NCI-H446 treated with DMSO at 0.1 percent for 48 hours (cell line): ENCODE measurements at places on chromosomes 2 and 18.

DNA sequence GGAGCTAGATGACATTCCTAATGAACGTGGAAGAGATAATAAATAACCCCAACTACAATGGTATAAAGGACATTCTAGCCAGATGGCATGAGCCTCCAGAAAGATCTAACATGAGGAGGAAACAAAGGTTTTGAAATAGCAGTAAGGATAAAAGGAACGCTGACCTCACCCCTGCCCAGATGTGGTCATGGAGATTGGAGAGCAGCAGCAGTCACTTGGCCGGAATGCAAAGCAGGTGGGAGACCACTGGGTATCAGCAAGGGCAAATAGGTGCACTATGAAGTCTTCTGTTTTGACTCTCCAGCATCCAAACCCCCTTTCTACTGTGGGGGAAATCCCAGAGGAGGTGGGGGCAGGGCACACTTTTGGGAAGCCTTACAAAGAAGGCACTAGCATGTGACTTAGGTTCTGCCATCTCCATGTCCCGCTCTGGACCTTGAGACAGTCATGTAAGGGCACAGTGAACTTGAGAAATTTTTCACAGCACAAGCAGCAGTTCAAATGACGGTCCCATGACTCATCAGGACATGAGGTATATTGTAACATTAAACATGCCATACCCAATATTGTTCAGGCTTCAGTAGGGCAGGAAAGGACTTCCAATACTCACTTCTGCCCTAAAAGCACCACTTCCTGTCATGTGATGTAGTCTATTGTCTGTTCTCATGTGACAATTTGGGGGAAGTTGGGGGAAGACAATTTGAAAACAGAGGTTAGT is 55.2 kb downstream of the METTL4 start:
- no peak for DNase-seq

DNA sequence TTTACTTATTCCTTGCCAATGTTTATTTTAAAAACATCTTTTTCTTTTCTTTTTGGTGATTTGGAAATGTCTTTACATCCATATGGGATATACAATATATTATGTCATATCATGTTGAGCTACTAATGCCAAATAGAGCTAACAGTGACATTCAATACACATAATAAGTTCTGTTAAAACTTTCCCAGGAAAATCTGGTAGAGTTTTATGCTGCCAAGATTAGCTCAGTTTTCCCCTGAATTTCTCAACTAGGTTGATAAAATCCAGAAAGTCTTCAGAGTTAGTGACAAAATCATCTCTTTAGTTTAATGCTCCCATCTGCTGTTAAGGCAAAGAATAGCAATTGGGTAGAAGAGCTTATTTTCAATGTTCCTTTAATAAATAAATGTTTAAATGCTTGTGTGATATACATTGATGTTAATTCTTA is 9.9 kb downstream of the COL3A1 start:
- peak; percentile 70 for DNase-seq

DNA sequence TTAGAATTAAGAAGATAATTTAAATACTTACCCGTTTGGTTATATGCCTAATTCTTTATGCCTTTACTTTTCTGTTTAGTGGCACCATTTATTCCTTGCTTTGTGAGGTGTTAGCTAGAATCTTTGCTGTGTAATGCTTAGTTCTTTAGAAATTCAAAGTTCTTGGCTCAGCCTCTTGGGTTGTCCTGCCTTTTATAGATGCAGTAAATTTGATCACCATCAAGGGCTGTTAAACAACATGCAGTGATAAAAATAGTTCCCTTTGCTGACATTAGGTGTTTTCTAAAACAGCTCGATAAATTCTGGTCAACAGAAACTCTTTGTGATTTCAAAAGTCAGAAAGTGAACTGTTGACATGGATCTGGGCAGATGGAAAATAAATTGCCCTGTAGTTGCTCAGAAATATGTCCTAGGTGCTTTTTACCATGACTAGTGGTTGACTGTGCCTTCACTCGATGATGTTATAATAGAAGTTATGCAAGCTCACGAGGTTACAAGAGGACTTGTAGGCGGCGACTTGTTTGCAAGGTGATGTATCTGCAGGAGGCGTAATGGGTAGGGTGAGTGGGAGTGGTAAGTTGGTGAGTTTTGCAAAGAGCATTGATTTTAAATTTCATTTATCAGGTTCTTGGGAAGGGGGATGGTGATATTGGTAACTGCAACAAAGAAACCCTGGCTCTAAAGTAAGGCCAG is 52.1 kb downstream of the LRRTM1 start:
- DNase-seq = no peak

DNA sequence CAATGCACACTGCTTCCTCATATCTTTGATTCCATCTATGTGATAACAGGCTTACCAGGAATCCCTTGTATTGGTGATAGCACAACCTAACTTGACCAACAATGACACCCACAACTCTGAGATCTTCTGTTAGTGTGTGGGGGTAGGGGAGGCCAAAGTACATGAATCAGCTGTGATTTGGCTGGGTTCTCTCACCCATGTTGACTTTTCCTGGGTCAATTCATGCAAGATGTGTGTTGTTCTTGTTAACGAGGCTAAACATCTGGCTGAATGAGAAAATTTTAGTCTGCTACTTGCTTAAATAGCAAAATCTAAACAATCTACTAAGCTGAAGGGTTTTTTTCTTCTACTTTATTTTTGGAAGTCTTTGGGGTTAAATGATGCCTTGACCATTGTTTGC is 341.2 kb upstream of the SLC14A2 start:
- no peak for DNase-seq

DNA sequence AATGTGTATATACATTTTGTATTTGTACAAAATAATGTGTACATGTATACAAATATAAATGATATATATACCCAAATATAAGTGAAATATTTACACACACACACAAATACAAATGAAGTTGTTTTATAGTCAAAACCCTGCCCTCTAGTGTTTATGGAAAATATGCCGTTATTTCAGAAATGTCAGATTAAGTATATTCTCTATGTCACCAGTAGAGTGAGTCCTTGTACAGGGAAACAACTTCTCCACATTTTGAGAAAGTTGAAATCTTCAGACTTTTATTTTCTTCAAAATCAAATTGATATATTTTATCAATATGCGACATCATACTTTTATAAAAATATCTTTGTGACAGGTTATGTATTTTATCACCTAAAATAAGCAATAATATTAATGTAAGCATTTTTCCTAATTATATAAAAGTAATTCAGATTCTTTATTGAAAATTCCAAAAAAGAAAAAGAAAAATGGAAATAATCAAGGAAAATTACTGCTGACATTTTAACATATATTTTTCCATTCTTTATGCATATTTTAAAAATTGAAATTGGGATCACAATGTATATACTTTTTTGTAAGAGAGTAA is 22.4 kb downstream of the ARL6IP6 start:
- DNase-seq = peak; percentile 40

GRCh38 chr2:97812931-97813330 is 99.6 kb downstream of the ZAP70 start:
- no peak for DNase-seq

- DNase-seq = no peak
These were observed 213.9 kb upstream of the SALL3 start for GRCh38 chr18:78765637-78766281.

DNA sequence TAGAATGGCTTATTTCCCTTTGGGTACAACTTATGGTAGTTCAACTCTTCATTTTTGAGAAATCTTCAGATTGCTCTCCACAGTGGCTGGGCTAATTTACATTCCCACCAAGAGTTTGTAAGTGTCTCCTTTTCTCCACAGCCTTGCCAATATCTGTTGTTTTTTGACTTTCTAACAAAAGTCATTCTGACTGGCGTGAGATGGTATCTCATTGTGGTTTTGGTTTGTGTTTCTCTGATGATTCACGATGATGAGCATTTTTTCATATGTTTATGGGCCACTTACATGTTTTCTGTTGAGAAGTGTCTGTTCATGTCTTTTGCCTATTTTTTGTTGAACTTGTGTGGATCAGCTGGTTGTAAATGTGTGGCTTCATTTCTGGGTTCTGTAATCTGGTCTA is 871.0 kb downstream of the EPHA4 start:
- no peak for DNase-seq

DNA sequence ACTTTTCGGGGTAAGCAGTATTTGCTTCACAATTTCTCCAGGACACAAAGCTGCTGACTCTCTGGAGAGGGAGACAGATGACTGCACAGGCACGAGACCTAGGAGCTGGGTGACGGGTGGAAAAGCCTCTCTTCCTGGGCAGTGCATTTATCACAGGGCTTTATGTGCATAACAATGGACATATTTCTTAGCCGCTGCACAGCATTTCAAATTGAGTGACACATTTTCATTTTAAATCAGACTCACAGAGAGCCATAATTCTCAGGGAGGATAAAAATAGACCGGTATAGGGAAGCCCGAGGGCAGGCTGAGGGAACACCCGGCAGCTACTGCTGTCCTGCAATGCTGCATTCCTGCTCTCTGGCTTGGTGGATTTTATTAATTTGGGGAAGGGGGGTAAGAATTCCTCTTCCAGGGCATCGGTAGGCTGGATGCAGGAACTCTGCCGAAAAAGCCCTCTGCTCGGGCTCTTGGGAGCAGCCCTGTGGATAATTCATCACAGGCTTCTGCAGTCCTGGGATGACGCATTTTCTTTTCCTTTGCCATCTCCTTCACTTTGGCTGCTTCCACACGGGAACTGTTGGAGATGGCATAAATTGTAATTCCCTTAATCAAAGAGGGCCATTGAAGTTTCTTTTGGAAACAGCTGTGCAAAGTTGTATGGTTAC is 108.1 kb upstream of the ACAA2 start:
- no peak for DNase-seq

- DNase-seq = no peak
These were observed 217.9 kb upstream of the PID1 start for GRCh38 chr2:229489016-229489415.

- DNase-seq = no peak
These were observed 149.3 kb downstream of the CABLES1 start for GRCh38 chr18:23284629-23285028.
